Caco-2 (cell line): ENCODE measurements at places on chromosomes 3 and 15.

- H3K27me3 ChIP-seq, result no peaks in the 10 kb centered on the region
- no peaks in the 10 kb centered on the region for H3K36me3 ChIP-seq
- no peak for DNase-seq
- peaks cover 17% of the 10 kb centered on the region for H3K4me1 ChIP-seq
These were observed 68.0 kb downstream of the TRAK1 start for GRCh38 chr3:42159147-42159546.

DNA sequence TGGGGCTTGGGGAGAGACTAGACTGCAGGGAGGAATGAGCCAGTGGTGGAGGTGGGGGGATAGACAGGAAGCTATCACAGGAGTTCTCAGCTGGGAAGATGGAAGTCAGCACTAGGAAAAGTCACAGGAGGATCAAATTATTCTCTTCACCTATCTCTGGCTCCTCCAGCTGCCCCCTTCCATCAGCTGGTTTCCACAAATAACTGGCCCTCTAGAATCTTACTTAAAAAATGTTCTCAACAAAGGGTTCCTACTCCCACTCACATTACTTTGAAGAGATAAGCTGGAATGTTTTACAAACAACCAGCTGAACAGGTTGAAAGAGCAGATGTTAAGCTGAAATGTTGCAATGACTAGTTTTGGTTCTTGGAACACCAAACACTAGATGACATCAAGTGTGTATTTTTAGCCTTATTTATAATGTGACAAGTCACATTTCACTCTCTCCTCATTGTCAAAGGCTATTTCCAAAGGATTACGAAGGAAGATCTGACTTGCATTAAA lies 102.7 kb upstream of the AADACL2 start:
- peak; percentile 51 for DNase-seq
- H3K4me3 ChIP-seq, result no peak overlapping the region
- peaks cover 39% of the 10 kb centered on the region for H3K4me1 ChIP-seq
- H3K27me3 ChIP-seq, result no peaks in the 10 kb centered on the region
- no peaks in the 10 kb centered on the region for H3K36me3 ChIP-seq

- no peaks in the 10 kb centered on the region for H3K27me3 ChIP-seq
- H3K4me1 ChIP-seq, result peaks cover 20% of the 10 kb centered on the region
- no peak overlapping the region for H3K27ac ChIP-seq
- no peaks in the 10 kb centered on the region for H3K36me3 ChIP-seq
- DNase-seq, result no peak
These were observed 7.3 kb downstream of the ALPK3 start for GRCh38 chr15:84824260-84825007.

- H3K27me3 ChIP-seq, result no peaks in the 10 kb centered on the region
- H3K36me3 ChIP-seq, result no peaks in the 10 kb centered on the region; the same call in 1 of the 2 replicates
- H3K4me3 ChIP-seq, result no peak overlapping the region
- DNase-seq, result no peak
- H3K27ac ChIP-seq, result no peak overlapping the region
These were observed 3.1 kb upstream of the ZXDC start for GRCh38 chr3:126478581-126479310.

DNA sequence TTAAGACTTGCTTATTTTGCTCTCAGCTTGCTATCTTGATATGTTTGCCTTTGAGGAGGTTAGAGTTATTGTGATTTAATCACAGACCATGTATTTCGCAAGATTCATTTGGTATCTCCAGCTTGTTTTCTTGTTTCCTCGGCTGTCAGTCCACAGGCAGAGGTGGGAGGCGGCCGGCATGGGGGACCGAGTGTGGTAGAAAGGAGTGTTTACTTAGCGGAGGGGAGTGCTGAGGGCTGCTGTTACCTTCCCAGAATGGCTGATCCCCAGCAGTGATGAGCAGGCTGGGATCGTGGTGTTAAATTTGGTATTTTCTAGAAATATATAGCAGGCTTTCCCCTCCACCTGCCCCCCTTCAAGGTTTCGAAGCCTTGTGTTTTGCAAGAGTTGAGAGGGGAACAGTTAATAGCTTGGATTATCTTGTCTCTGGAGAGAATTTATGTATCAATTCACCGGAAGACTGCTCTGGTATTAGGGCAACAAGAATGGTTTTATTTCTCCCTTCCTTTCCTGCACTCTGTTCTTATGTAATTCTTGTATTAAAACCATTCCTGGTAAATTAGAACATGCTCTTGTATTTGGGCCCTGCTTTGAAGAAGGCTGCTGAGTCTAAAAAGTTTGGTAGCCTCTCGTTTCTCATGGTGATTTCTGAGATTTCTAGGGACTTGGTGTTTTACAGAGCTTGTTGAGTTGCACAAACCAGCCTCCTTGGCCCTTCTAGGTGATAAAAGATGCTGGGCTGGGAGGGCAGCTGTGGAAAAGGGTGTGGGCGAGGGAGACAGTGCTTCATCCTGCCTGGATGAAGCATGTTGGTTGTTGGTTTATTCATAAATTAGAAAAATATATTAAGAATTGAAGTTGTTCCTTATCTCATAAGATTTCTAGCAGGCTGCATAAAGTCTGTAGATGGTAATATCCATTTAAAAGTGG lies 151.4 kb downstream of the IGF1R start:
- peak; percentile 51 for DNase-seq
- H3K27ac ChIP-seq, result peak overlapping the region; percentile 80
- H3K36me3 ChIP-seq, result no peaks in the 10 kb centered on the region
- H3K4me1 ChIP-seq, result peaks cover 28% of the 10 kb centered on the region

GRCh38 chr15:100980410-100981046 lies 61.4 kb downstream of the LRRK1 start:
- H3K27ac ChIP-seq, result no peak overlapping the region
- no peak for DNase-seq
- no peaks in the 10 kb centered on the region for H3K36me3 ChIP-seq
- peaks cover 2% of the 10 kb centered on the region for H3K4me1 ChIP-seq
- H3K4me3 ChIP-seq, result no peak overlapping the region

DNA sequence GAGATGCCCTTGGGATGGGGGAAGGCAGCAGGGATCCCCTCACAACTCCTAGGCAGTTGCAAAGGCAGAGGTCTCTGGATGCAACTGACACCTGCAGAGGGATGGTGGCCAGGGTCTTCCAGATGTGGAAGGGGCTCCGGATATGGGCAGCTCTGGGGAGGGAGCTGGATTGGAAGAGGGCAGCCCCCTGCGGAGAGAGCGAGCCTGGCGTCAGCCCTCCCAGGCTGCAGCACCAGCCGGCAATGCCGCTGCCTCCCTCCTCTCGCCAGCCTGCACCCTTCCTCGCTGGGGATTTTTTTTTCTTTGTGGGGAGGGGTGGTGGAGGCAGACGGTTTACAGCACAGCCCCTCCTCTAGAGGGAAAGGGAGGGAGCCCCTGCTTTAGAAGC lies 1.6 kb downstream of the INSYN1 start:
- DNase-seq, result no peak
- H3K4me3 ChIP-seq, result no peak overlapping the region
- H3K27ac ChIP-seq, result no peak overlapping the region
- H3K36me3 ChIP-seq, result no peaks in the 10 kb centered on the region
- H3K4me1 ChIP-seq, result no peaks in the 10 kb centered on the region
- H3K27me3 ChIP-seq, result no peaks in the 10 kb centered on the region; the same call in 1 of the 2 replicates

DNA sequence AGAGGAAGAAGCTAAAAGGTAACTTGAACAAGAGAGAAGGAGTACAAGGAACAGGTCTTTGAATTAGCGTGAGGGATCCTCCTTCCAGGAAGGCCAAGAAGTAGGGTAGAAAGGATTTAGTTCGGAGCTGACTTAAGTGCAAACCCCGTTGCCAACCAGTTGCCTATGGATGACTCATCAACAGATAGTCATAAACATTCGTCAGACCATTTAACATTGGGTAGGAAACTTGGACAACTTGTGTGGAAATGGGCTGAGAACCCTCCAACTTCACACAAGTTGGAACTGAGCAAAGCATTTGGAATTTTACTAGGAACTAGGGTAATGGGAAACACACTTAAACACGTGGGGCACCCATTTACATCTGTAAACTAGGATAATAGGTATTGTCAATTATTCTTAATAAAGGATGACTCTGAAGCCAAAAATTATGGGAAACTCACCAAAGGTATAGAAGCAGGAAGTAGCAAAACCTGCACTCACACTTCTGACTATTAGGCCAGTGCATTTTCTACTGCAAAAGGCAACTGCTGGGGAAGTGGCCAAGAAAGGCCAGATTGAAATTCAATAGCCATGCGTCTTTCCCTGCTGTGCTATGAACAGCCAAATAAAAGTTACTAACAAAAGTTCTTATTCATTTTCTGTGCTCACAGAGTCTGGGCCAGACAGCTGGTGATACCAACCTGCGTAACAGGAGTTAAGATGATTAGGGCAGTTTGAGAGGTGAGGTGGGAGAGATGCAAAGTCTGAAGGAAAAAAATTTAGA lies 174.5 kb upstream of the TMC3 start:
- no peaks in the 10 kb centered on the region for H3K36me3 ChIP-seq
- no peak overlapping the region for H3K27ac ChIP-seq
- H3K4me1 ChIP-seq, result no peaks in the 10 kb centered on the region
- DNase-seq, result no peak

- no peaks in the 10 kb centered on the region for H3K4me1 ChIP-seq
- no peaks in the 10 kb centered on the region for H3K36me3 ChIP-seq
- no peak overlapping the region for H3K4me3 ChIP-seq
- DNase-seq, result no peak
These were observed 51.3 kb downstream of the GPD1L start for GRCh38 chr3:32157600-32158264.

DNA sequence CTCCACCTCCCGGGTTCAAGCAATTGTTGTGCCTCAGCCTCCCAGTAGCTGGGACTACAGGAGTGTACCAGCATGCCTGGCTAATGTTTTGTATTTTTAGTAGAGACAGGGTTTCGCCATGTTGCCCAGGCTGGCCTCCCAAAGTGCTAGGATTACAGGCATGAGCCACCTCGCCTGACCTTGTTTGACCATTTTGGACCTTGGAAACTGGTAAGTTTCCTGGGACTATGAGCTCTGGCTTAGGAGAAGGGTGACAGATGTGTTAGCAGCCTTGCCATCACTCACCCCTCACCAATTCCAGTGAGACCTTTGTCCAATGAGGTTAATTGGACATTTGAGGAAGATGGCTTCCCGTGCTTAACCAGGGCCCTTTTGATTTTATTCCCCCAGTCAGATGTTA lies 19.9 kb downstream of the DNASE1L3 start:
- no peaks in the 10 kb centered on the region for H3K36me3 ChIP-seq
- H3K27ac ChIP-seq, result no peak overlapping the region
- no peak overlapping the region for H3K4me3 ChIP-seq
- peaks cover 16% of the 10 kb centered on the region for H3K4me1 ChIP-seq

DNA sequence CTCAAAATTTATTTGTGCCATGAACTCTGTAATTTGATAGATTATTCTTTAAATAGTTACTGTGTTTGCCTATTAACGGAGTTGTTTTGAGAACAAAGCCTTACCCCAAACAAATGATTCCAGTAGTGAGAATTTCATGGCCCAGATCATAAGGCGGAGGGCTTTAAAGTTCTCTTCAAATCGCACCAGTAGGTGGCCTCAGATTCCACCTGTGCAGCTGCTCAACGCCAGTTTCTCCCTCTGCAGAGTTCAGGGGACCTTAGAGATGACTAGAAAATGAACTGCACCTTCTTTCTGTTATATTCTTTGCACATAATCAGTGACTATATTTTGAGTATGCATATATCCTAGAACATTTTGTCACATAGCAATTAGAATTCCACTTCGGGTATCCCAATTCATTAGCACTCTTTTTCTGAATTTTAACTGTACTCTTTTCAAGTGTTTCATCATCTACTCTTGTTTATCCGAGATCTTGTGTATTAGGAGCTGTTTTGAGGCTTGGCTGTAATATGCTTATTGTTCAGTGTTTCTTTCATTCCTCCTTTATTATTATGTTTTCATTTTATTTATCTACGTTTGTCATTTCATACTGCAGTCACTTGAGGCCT lies 232.6 kb upstream of the CHRM5 start:
- no peak overlapping the region for H3K27ac ChIP-seq
- peak; percentile 54 for DNase-seq
- no peaks in the 10 kb centered on the region for H3K27me3 ChIP-seq
- no peaks in the 10 kb centered on the region for H3K4me1 ChIP-seq

DNA sequence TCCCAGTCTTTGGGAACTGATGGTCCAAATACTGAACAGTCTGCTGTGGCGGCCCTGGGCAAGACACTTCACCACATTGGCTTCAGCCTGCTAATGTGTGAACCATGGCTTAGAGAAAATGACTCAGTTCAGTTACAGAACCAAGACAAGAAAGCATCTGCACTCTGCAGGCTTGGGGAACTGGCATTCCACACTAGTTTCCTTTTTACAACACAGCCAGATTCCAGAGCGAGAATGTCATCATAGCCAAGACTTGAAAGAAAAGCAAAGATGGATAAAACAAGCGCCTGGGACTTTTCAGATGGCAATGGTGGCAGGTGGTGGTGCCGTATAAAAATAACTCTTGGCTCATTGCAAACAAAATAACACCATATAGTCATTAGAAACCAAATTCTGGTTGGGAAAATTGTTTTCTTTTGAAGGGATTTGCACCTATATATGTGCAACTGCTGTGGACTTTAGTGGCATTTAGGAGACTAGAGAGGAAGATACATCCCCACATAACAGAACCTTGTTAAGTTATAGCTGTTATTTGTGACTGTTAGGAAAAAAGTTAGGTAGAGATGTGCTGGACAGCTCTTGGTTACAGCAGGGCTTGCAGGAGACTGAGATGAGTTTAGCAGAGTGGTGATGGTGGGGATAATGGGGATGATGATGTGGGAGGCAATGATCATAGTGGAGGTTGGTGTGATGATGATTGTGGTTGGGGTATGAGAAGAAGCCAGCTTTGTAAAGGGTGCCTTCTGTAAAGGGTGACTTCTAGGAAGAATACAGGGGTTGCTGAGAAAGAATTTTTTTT lies 273.6 kb downstream of the THRB start:
- peak; percentile 59 for DNase-seq
- no peaks in the 10 kb centered on the region for H3K27me3 ChIP-seq
- peaks cover 29% of the 10 kb centered on the region for H3K4me1 ChIP-seq
- no peak overlapping the region for H3K4me3 ChIP-seq
- H3K36me3 ChIP-seq, result no peaks in the 10 kb centered on the region
- H3K27ac ChIP-seq, result peak overlapping the region; percentile 70

DNA sequence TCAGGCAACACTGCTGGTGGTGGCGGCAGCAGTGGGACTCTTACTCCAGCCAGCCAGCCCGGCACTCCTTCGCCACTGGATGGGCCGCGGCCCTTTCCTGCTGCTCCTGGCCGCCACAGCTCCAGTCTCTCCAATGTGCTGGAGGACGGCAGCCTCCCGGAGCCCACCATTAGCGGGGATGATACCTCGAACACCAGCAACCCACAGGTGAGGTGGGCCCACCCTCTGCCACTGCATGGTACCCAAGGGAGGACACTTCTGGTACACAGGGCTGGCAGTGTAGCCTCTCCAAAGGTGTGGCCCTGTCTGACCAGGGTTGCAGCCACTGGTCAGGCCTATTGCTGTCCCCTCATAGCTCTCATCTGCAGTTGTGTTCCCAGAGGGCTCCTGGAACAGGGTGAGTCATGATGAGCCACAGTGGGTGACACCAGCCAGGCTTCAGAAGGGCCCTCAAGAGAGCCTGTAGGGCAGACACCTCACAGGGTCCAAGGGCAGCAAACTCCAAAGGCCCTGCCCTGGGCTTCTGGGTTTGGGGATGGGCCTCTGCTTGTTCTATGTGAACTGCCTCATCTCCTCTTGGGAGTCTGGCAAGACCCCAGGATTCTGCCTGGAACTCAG lies 20.8 kb downstream of the NBEAL2 start:
- peaks cover 4% of the 10 kb centered on the region for H3K36me3 ChIP-seq
- DNase-seq, result no peak
- peaks cover 11% of the 10 kb centered on the region for H3K4me1 ChIP-seq
- no peak overlapping the region for H3K27ac ChIP-seq
- H3K4me3 ChIP-seq, result no peak overlapping the region

- no peaks in the 10 kb centered on the region for H3K36me3 ChIP-seq
- H3K4me3 ChIP-seq, result no peak overlapping the region
- H3K27me3 ChIP-seq, result no peaks in the 10 kb centered on the region
- no peak for DNase-seq
- no peak overlapping the region for H3K27ac ChIP-seq
These were observed 394.9 kb upstream of the WNT5A start for GRCh38 chr3:55882006-55882405.
